ENCODE measurements at places on chromosomes 7 and 10.

GRCh38 chr10:19421674-19422073, 373.1 kb downstream of the MALRD1 start:
- no peak for DNase-seq

DNA sequence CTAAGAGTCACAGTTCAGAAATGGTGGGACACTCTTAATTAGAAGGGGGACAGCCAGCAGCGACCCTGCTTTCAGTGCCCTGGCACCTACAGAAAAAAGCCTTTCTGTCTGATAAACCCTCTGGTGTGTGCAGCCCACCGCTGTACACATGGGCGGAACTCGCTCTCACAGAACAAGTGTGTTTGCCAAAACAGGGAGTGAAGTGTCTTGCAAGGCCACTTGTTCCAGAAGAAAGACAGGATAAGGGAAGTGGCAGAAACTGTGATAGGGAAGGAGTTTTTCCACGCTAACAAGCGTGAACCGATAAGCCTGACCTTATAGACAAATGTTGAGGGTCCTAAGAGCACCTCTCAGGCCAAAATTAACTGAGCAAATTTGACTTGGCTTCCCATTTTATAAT, 203.7 kb upstream of the TCF7L2 start:
- DNase-seq = no peak

DNA sequence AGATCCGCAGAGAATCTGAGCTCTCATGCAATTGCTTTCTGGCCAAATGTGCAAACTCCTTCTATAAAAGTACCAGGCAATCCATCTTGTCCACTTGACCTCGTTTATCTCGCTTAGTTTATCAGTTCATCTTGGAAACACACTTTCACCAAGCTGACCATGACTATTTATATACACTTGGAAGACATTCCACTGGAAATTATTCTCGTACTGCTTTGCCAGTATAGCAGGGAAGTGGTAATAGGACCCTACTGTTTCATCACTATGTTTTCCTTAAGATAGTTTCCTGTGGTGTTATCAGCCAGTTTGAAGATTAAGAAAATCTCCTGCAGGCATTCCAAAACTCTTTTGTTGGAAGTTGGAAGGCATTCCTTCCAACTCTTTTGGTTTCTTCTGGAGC, 115.3 kb upstream of the FAM171A1 start:
- no peak for DNase-seq

DNA sequence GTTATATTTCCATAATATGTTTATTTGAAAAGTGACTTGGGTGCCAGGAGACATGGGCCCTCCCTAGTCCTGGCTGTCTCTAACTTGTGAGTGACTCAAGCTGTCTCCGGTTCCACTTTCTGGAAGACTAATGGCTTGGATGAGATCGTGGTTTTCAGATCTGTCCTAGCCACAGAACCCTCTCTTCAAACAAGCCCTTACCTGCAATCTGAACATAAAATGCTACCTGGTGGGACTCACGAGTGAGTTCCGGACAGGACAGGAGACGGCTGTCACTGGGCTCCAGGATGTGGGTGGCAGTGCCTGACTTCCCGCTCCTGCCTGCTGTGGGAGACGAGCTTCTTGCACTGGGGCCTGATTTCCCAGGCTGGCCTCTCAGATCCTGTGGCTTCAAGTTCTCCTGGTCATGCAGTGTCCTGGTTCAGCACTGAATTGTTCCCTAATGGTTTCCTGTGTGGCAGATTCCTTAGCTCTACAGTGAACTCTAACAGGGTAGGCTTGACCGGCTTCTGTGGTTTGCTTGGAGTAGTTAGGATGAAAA, 26.0 kb upstream of the PFKFB3 start:
- DNase-seq = no peak

- DNase-seq = no peak
Observed at GRCh38 chr7:16684935-16685334, 39.0 kb downstream of the BZW2 start.

DNA sequence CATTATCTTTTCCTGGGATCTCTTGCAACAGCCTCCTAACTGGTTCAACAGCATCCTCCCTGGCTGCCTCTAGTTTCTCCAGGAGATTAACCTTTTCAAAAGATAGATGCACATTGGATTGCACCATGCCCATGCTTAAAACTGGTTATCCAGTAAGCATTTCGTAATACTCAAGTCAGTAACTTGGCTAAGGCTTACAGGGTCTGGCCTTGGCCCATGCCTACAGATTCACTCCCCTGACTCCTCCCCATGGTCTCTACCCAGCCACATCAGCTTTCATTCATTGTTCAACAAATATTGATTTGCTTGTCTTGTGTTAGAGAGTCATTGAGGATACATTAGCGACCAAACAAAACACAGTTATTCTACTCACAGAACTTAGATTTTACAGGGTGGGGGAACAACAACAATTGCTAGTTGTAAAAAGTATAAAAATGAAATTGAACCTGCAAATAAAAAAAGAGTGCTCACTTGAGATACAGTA, 1.8 kb upstream of the KIF20B start:
- no peak for DNase-seq

- DNase-seq = no peak
Observed at GRCh38 chr7:110835218-110835617, 255.7 kb upstream of the LRRN3 start.

GRCh38 chr7:28685644-28686417, 272.3 kb downstream of the TRIL start:
- peak; percentile 99 for DNase-seq

- no peak for DNase-seq
Observed at GRCh38 chr10:76976142-76976541, 661.5 kb downstream of the KCNMA1 start.

- no peak for DNase-seq
Observed at GRCh38 chr7:78803501-78804127, 649.9 kb downstream of the MAGI2 start.

- DNase-seq = no peak
Observed at GRCh38 chr7:26100406-26101339, 51.3 kb upstream of the NFE2L3 start.

- no peak for DNase-seq
Observed at GRCh38 chr10:50373821-50374501, 122.6 kb upstream of the ASAH2 start.

- DNase-seq = no peak
Observed at GRCh38 chr10:117137911-117138642, at the start of gene VAX1. Gene VAX1 (minus strand): TSS chr10:117138270. CDS start chr10:117138056, 214 bp downstream.

GRCh38 chr7:46058086-46058823, 137.2 kb upstream of the IGFBP3 start:
- DNase-seq = no peak

- no peak for DNase-seq
Observed at GRCh38 chr10:46556515-46557318, at the start of gene GPRIN2. Gene GPRIN2 (minus strand): TSS chr10:46556658. CDS start chr10:46550736, 5,922 bp downstream.

DNA sequence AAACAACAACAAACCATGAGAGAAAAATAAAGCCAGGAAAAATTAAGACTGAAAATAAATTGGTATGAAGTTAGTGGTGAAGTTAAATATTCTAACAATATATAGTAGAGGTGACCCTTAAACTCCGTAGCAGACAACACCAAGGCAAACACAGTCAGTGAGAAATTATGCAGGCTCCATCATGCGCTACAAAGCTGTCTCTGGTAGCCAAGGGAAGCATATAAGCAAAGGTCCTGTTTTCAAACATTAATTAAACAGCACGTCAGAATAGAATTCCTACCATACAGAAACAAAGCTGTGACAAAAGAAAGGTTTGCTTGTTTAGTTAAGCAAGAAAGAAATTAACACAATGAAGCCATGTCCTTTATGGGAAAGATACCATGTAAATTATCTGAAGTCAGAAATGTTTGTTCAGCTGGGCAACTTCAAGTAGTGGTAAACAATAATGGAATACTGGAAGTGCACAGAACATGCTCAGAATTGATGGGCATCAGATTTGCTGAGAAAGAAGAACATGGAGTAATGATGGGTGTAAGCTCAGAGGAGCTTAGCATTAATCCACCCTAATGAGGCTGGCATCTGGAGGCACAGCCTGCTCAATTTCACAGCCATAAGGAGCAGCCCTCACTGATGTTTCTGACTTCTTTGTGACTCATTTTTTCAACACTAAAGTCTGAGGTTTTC, 75.7 kb downstream of the IGF2BP3 start:
- no peak for DNase-seq

- DNase-seq = no peak
Observed at GRCh38 chr7:25360451-25360850, 132.2 kb upstream of the NPVF start.

- no peak for DNase-seq
Observed at GRCh38 chr10:91389636-91390512, 20.3 kb upstream of the HECTD2 start.
